ENCODE measurements at places on chromosomes 16 and 17.
A peak's percentile ranks its signal among the peaks of the same experiment; 100 is the strongest.

GRCh38 chr16:71929048-71929447 is 33.7 kb downstream of the IST1 start:
- no peak for ATAC-seq

DNA sequence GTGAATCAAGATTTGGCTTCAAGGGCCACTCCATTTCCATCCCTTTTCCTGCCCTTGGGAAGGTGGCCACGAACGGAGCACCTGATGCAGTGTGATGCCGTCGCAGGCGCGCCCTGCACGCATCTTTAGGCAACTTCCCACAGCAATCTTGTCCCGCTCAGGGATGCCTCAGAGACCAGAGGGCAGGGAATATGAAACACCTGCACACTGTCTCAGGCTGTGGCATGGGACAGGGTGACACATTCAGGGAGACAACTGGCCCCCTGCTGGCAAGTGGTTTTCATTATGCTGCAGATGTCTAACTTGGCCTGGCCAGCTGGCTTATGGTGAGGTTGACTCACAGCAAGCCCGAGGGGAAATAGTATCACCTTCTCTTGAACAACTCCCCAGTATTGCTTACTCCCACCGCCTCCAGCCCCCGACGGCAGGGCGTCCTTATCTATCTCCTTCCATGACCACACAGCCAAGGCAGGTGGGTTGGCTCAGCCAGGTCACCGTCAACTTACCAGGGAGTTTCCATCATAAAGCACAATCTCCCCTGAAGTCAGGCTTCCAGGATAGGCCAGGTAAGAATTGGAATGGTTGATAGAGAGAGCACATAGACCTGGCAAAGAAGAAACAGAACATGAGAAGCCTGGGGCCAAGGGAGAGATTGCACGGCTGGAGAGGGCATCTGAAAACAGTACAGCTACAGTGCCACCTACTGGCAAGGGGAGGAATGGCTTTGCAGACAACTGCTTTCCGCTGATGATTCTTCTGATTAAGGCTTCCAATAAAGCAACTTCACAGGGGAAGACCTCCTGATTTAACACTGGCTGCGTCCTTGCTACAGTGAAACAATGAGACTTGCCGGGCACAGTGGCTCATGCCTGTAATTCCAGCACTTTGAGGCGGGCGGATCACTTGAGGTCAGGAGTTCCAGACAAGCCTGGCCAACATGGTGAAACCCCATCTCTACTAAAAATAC is 21.1 kb downstream of the WIPI1 start:
- peak; percentile 79 for ATAC-seq

- ATAC-seq, result no peak
Measured at GRCh38 chr16:30867747-30868146, 26.1 kb downstream of the BCL7C start.

DNA sequence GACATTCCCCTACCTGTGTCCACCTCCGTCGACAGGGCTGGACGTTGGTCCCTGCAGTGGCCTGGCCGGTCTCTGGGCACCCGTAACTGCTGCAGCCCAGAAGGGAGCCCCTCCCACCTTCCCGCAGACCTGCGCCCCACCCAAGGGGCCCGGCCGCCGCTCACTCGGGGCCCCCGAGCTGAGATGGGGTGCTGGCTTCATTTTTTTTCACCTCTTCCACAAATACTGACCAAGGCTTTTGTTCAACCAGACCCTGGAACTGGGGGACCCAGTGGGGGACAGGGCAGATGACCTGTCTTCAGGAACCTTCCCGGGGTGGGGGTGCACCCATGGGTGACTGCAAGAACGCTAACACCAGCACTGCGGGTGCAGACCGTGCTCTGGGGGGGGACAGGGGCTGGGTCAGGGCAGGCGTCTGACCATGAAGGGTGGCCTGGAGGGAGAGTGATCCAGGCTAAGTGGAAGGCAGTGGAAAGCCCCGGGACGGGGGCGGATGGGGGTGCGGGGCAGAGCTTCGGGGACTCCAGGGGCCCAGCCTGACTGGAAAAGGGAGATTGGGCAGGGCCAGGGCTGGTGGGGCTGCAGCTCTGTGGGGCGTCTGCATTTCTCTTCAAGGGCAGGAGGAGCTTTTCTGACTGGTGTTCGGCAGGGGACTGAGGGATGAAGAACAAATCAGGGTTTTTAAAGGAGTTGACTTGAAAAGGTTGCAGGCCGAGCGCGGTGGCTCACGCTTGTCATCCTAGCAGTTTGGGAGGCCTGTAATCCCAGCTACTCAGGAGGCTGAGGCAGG is 42.3 kb downstream of the SLC7A5 start:
- no peak for ATAC-seq

DNA sequence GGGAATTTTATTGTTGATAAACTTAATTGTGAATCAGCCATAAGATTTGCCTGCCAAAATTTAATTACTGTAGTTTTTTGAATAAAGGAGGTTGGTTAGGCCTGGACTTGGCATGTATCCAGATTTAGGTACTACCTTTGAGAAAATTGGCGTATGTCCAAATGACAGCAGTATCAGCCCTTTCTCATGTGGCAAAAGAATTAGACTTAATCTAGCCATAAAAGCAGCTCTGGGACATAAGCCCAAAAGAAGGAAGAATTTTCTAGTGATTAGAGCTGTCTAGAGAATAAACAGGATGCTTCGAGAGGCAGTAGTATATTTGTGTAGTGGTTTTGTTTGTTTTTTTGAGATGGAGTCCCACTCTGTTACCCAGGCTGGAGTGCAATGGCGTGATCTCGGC is 27.7 kb downstream of the PPM1E start:
- ATAC-seq, result no peak

- no peak for ATAC-seq
Measured at GRCh38 chr16:59543641-59544040, 809.5 kb upstream of the GOT2 start.

DNA sequence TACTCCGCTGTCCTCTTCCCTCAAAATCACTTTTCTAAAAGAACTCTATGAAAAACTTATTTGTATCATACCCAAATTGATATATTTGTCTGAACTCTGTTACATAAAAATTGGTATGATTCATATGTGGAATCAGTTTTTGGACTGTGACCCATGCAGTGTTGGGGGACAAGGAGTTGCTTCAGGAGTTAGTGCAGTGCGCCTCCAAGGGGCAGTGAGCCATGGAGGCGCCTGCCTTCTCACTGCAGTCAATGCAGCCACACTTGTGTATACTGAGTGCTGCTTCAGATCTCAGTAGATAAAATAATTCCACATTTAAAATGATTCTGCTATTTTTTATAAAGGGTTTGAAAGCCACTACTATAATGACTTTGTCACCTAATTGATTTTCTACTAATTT is 32.5 kb downstream of the DGKE start:
- ATAC-seq, result no peak

DNA sequence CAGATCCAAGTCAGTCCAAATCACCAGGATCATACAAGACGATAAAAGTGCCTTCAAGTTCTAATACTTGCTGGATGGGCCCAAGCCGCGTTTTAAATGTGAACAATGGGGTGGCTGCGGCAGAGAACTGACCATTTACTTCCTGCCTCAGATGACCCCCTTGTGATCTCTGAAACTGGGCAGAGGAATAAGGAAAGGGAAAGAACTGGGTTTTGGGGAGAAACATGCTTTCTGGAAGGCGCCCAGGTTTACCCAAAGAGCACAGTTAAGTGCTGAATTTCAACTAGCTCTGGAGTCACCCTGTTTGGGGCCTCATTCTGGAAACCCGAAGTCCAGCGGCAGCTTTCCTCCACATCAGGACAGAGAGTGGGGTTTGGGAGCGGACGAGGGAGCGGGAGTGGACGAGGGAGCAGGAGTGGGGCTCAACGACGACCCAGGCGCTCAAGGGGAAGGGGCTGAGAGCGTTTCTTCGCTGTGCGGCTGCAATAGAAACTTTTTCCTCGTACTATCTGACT is 1.6 kb downstream of the FAM20A start:
- no peak for ATAC-seq

GRCh38 chr17:64038331-64039105 is 18.1 kb upstream of the ICAM2 start:
- ATAC-seq, result no peak

- ATAC-seq, result no peak
Measured at GRCh38 chr16:73323880-73324279, 276.0 kb upstream of the ZFHX3 start.

DNA sequence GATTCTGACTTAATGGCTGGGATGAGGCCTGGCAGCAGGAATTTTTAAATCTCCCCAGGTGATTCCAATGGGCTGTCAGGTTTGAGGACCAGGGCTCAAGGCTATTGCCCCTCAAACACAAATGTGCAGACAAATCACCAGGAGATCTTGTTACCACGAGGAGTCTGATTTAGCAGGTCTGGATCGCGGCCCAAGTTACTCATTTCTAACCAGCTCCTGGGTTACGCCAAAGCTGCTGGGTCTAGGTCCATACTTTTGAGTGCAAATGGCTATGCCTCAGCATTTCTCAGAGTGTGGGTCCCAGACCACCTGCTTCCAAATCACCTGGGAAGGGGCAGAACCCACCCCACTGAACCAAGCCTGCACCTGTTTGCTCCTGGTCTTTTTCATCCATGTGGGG is 33.1 kb downstream of the CNGB1 start:
- ATAC-seq, result no peak

DNA sequence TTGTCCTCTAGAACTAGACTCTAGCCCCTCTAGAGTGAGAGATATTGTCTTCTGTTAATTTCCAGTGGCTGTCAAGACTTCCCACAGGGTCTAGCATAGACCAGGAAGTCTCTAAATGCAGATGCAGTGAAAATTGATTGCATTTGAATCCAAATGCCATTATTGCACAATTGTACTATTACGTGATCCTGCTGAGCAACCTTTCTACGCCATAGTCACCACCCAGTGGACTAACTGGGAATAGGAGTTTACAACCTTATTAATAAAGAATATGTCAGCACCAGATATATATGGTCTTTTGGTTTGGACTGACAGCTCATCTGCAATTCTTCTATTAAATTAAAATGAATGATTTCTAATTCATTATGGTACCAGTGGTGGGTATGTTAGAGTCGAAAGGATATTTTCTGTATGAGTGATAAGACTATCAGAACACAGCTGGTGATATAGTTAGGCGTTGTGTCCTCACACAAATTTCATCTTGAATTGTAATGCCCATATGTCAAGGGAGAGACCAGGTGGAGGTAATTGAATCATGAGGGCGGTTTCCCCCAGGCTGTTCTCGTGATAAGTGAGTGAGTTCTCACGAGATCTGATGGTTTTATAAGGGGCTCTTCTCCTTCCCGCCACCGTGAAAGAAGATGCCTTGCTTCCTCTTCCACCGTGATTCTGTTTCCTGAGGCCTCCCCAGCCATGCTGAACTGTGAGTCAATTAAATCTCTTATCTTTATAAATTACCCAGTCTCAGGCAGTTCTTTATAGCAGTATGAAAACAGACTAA is 138.9 kb upstream of the CA10 start:
- no peak for ATAC-seq

- ATAC-seq, result peak; percentile 84
Measured at GRCh38 chr17:57987581-57988300, at the start of gene VEZF1. Gene VEZF1 (minus strand): TSS chr17:57988254. CDS start chr17:57988111, 143 bp downstream.

DNA sequence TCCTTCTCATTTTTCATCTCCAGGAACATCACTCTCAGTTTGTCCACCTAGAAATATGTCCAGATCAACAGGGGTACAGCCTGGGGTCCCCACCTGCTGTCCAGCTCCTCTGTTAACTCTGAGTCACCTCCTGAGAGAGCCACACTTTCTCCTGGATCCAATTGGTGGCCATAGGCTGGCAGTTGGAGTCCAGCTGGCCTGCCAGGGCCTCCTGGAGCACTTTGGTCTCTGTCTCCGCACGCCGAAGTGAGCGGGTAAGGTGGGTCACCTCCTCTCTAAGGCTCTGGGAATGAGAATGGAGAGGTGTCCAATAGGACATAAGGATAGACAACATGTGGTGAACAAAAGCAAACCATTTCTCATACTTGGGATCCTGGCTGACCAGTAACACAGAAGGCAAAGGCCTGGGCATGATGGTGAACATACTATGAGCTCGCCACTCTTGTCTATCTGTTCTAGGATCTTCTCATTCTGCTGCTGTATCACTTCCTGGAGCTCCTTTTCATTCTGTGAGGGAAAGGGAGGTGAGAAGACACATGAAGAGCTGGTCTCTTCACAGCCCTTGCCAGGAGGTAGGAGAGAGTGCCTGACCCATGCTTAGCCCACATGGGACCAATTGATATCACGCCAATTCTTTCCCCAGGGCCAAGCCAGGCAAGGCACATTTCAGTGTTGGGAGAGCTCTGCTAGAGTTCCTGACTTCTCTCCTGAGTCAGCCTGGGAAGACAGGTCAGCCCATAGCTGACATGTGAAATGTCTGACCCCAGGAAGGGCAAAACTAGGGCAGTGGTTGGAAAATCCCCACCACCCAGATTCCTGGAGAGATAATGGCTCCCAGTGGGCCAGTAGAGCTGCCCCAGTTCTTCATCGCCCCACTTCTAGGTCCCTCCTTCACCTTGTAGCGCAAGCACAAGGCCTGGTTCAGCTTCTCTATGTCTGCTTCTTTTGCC is 1.8 kb upstream of the ALDOC start:
- no peak for ATAC-seq

- ATAC-seq, result no peak
Measured at GRCh38 chr16:63530974-63531373, 1494.7 kb upstream of the CDH8 start.

DNA sequence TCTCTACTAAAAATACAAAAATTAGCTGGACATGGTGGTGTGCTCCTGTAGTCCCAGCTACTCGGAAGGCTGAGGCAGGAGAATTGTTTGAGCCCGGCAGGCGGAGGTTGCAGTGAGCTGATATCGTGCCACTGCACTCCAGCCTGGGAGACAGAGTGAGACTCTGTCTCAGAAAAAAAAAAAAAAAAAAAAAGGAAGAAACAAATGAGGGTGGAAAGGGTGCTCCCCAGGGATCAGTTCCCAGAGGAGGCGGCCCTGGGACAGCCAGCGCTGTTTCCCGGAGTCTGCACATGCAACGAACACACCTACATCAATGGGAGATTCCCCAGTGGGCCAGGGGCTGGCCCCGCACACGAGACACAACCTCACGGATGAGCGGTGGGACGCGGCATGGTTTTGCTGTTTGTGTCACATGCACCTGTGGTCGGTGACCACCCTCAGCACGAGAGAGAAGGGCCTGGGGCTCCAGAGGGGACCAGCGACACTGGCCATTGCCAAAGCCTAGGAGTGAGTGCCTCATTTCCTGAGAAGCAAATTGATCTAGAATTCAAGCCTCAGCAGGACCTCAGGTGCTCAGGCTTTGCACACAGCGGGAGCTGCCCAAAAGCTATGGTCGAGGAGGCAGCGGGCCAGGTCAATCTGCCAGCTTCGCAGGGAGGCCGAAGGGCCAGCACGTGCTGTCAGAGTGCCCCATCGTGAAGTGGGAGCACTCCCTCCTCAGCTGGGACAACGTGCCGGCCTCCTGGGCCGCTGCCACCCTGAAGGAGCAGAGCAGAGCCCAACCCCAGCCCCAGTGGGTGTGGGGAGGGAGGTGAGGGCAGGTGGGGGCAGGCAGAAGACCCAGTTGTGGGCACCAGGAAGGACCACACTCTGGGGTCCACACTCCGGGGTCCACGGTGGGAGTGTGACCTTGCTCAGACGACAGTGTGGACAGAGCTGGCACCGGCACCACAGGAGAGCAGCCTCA is 13.8 kb upstream of the WDR45B start:
- ATAC-seq, result no peak
